ENCODE measurements at places on chromosomes 5 and 9.

DNA sequence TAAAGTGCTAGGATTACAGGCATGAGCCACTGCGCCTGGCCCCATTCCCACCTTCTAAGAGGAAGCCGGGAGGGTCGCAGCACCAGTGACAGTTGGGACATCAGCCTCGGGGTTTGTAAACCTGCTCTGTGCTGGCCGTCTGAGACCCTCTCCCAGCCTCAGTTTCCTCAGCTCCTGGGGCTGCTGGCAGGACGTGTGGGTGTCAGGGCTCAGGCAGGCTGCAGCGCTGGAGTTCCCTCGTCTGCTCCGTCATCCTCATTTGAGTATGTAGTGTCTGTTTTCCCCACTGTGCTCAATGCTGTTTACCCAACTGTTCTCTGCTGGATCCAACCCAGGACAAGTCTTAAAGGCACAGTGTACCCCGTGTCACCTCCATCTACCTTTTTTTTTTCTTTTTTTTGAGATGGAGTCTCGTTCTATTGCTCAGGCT lies 2.0 kb upstream of the NINJ1 start:
- DNase-seq: no peak

- DNase-seq: no peak
These were observed 114.5 kb downstream of the UGCG start for GRCh38 chr9:112011051-112011620.

DNA sequence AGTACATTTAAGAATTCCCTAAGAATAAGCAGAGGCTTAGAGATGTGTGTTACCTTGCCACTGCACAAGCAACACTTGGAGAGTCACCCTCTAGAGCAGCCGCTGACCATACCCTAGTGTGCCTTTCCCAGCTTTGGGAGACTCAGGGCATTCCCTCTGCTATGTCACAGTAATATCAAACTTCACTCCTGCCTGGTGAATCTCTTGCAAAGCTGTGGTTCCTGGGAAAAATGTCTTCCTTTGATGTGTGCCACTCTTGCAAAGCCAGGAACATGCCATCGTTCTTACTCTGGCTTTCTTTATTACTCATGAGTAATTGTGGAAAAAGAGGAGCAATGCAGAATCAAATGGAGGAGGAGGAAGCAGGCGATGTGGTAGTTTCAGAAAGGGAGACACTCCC lies 173.2 kb downstream of the CCDC192 start:
- DNase-seq: no peak

- DNase-seq: peak; percentile 18
These were observed 260.7 kb upstream of the KCNN2 start for GRCh38 chr5:114101153-114101552.

DNA sequence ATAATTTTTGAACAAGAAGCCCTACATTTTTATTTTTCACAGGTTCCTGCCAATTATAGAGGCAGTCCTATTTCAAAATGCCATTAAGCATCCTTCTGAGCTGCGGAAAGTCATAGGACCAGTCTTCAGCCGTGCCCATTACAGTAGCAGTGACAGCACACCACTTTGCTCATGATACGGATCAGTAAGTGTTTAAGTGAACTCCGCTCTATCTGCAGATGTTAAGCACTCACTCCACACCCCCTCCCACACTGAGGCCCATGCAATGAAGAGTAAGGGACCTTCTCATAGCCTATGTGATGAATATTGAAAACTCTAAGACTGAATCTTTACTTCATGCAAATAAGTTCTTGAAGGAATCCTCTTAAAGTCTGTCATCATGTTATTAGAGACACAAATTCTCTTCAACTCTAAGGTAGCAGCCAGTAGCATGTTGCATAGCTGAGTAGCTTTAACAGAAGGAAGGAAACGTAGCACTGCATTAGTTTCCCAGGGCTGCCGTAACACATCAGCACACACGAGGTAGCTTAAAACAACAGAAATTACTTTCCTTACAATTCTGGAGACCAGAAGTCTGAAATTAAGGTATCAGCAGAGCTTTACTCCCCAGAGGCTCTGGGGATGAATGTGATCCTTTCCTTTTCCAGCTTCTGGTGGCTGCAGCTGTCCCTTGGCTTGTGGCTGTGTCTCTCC lies 20.3 kb upstream of the TAF11L2 start:
- no peak for DNase-seq

GRCh38 chr9:106634641-106635040 lies 228.3 kb upstream of the ZNF462 start:
- DNase-seq: no peak

DNA sequence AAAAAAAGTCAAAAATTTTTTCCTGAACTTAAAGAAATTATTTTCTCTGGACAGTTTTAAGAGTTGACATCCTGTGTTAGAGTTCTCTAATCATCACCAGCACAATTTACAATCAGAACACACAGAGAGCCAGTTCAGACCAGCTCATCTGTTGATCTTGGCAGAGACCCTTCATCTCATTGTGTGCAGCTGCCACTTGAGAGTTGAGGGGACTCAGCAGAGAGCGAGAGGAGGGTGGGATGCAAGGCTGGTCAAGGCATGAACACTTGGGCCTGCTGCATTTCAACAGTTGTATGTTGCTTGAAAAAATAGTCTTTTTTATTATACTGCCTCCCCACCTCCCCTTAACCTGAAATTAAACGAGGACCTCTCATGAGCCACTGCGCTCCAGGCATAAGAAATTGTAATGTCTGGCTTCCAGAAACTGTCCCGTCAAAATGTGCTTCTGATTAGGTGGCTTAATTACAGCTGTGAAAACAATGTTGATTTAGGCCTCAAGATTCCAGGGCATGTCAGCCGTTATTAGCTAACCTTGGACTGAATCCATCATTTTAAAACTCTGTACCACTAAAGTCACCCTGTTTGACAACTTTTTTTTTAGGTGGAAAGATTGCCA lies 383.6 kb downstream of the CCDC171 start:
- peak; percentile 14 for DNase-seq
